CD4-positive, alpha-beta T cell treated with Interleukin-6 for 4 hours (primary cell): ENCODE measurements at places on chromosomes 11 and 22.

- DNase-seq, result no peak
These were observed 108.4 kb upstream of the SLC22A12 start for GRCh38 chr11:64482588-64482987.

DNA sequence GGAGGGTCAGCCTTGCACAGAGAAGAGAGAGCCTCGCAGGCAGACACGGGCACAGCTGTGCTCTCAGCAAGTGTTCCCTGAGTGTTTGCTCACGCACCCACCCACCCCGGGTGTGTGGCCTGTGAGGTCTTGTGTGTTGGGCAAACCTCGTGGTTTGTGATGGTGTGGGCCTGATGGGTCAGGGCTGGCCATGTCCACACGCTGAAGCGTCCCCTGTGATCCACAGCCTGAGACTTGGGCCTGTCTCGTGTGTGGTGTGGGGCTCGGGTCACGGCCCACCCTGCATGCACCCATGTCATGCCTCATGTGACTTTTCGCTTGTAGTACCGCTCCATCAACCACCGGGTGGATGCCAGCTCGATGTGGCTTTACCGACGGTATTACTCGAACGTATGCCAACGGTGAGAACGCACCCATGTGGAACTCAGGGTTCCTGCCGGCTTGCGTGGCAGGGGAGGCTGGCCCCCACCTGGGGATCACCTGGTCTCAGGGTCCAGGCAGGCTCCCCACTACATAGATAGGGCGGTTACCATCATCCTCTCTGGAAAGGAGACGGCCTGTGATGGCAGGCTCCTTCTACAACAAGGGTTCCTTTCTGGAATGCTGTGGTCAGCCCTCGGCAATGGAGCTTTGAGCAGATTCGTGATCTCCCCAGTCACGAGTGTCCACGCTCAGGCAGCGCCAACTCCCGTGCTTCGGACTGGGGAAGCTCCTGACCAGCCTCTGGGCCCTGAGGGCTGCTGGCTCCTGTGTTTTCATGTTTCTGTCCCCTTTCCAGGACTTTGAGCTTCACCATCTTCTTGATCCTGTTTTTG is 5.9 kb downstream of the TPCN2 start:
- no peak for DNase-seq

DNA sequence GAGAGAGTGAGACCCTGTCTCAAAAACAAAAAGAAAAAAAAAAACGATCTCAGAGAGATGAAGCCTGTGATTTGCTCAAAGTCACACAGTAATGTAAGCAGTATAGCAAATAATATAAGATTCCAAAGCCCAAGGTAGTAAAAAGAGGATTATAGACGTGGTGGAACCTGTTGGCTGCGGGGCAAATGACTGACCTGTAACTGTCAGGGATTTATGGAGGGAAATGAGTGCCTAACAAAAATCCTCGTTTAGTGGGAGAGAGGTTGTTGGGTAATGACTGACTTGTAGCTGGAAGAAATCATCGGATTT is 723 bp upstream of the CLP1 start:
- no peak for DNase-seq

- DNase-seq, result no peak
These were observed 2.6 kb upstream of the MS4A10 start for GRCh38 chr11:60782393-60783140.

GRCh38 chr11:27385245-27385644 is 22.2 kb upstream of the CCDC34 start:
- no peak for DNase-seq

DNA sequence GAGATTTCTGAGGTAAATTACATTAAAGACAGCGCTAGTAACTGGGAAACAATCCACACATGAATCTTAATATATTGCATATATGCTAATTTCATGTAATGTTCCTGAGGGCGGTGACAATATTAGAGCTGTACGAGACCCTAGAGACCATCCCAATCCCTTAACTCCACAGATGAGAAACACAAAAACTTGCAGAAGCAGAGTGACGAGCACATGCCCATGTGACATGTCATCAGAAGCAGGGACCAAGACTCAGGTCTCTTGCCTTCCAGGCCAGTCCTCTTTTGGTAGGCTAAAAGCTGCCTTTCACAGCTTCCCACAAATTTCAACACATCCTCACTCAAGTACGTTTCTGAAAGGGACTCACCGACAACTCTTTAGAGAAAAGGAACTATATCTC is 11.8 kb downstream of the MAPK1 start:
- DNase-seq, result no peak

- no peak for DNase-seq
These were observed 17.9 kb downstream of the CAPN5 start for GRCh38 chr11:77084581-77085191.

DNA sequence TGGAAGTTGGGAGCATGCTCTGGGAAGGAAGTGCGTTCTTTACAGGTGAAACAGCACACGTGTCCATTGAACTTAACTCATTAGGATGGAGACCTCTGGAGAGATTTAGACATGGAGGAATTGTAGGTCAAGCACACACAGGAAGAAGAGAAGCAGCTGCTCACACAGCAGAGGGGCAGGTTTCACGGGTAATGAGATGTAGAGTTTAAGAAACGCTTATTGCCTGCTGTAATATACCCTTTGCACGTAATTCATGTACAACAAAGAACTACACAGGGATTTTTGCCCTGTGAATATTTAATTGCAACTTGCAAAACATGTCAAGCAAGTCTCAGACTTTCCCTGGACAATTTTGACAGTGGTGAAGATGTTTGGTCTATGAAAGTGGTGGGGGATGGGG is 508.0 kb downstream of the OPCML start:
- DNase-seq, result no peak

DNA sequence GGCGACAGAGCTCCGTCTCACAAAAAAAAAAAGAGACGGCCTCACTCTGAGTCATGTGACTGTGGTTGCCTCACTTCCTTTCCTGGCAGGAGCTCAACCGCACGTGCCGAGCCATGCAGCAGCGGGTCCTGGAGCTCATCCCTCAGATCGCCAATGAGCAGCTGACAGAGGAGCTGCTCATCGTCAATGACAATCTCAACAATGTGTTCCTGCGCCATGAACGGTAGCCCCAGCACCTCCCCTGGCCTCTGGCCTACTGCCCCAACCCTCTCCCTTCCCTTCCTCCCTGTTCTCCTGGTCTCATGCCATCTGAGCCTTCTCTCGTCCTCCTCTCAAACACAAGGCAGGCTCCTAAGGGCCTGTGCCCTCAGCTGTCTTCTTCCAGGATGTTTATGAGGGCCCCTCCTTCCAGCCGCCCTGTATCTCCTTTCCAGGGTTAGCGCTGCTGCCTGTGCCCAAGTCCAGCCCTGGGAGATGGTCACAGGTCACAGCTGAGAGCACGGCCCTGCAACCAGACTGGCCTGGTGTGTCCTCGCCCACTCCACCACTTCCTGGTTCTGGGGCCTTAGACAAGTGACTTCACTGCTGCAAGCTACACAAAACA is 30.7 kb downstream of the TOM1 start:
- peak; percentile 77 for DNase-seq

DNA sequence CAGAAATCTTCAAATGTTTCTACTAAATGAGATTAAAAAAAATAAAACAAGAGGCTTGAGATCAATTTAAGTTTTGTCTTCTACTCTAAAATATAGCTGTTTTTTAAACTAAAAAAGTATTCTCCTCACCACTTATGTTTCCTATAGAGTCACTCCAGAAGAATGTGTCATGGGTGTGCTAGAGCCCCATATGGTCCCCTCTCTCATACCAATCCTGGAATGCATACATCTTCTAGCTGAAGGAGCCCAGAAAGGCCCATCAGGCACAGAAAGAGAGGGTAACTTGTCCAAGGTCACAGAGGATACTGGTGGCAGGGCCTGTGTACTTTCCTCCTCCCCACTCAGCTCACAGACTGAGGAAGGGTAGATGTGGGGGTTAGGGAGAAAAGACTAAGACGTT is 34.4 kb downstream of the RELT start:
- DNase-seq, result no peak

DNA sequence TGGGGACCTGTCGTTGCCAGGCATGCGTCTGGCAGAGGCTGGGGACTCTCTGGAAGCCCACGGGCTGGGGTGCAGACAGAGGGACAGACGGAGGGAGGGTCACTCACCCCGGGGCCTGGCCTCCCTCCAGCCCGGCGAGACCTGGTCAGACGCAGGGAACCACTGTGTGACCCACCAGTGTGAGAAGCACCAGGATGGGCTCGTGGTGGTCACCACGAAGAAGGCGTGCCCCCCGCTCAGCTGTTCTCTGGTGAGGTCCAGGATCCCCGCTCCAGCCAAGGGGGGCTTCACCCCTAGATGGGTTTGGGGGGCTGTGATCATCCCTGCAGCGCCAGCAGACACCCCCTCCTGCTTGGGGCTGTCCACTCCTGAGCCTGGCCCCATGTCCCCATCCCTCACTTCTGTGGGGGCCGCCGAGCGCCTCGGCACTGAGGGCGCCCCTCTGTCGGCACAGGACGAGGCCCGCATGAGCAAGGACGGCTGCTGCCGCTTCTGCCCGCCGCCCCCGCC is 23.6 kb upstream of the MUC5B start:
- no peak for DNase-seq

DNA sequence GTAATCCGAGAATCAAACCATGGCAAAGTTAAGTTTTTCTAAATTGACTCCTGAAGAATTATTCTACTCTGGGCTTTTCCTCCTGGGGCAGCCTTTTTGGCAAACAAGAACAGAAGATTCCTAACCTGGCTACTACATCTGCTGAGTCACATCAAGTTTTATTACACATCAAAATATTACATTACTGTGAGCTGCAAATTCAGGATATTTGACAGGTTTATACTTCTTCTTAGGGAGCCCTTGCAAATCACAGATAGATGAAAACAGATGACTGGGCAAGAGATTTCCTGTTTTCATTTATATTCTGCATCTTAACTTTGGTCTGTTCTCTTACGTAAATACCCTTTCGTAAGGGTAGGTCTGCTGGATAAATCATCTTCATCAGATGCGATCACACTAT is 23.6 kb downstream of the XRRA1 start:
- DNase-seq, result no peak
